Mesenteric fat pad (tissue), 1 donor: ENCODE measurements at places on chromosomes 1 and 21. TPM values are rescaled to one million over a fixed set of nuclear protein-coding genes. Genes with fewer than 3 reads are reported as not detected.

GPATCH4 gene
- 40.4 TPM for total RNA-seq

SLFNL1 gene
- total RNA-seq, result 0.22 TPM

AMY1C gene
- not detected for total RNA-seq

BMP8B gene
- 0.74 TPM for total RNA-seq

SPRR5 gene
- not detected for total RNA-seq

RNF186 gene
- total RNA-seq, result not detected

SLC5A3 gene
- 25.0 TPM for total RNA-seq

PRRX1 gene
- 46.2 TPM for total RNA-seq

IKBKE gene
- 9.9 TPM for total RNA-seq

HLX gene
- total RNA-seq, result 37.2 TPM

AMY2A gene
- 2.7 TPM for total RNA-seq
